ENCODE measurements at places on chromosomes 7 and 10.

DNA sequence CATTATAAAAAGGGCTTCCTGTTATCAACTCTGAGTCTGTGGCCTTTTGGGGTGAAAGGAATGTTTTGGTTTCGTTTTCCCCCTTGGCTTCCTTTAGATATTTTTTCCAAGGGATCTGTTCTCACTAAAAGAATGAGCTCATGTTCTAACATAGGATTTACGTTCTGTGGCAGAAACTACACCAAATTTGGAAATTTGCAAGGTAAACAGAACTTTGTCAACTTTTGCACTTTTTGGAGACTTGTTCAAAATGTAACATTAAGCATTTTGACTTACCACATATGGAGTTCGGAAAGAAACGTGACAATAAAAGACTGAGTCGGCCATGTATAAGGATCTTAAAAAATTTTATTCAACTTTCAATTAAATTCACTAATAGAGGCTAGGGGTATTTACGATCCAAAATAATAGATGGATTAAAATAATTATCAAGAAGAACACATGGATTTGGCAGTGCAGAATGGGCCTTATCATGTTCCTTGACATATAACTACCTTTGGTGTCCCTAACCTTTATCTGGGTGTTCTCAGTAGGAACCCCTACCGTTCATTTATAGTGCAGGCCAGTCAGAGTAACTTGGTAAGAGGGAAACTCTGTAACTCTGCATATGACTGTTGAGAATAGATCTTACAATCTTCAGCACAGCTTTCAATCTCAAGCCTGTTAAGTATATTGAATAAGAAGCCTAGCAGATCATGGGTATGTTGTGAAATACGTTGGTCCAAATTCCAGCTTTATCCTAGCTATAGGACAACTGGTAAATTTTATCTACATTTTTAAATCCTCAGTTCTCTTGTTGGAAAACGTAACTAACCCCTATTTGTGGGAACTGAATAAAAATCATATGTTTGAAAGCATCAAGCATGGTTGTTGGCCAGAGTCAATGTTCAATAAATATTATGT lies 11.8 kb downstream of the CPED1 start:
- DNase-seq, result no peak

DNA sequence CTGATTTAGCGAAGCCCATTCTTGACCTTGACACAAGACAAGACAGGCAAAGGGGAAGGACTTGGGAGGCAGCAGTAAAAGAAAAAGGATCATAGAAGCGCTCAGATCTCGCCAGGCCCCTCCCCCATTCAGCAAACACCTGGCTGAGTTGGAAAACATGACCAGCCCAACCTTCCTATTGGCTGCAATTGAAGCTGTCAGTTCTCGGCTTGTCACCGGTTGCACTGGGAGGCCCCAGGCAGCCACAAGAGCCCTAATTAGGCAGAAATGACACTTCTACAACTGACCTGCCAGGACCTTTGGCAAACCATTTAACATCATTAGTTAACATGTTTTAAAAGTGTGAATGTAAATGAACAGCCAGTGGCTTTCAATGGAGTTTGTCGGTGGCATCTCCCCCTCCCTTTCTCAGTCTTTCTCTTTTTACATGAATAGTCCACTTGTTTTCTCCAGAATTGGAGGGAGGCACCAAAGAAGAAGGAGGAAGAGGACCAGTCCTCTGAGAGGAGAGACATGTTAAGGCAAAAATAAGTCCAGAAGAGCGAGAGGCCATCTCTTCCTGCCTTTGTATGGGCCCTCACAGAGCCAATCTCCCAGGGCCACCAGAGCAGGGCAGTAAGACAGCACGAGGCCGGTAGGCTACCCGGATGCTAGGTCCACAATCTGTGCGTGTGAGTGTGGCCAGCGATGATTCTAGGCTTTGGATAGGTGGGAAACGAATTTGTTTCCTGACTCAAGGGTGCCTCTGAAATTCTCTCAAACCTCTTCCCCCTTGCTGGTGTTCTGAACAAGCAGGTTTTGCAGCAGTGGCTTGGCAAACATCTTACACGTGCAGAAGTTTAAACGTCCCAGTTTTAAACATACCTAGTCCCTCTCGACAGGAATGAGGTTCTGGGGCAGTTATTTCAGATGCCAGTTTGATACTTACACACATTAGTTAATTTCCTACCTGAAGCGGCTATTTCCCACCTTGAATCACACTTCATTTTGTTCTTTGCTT lies 15.0 kb upstream of the ENO4 start:
- DNase-seq, result no peak

- no peak for DNase-seq
Observed at GRCh38 chr10:75663947-75664664, 232.7 kb downstream of the LRMDA start.

DNA sequence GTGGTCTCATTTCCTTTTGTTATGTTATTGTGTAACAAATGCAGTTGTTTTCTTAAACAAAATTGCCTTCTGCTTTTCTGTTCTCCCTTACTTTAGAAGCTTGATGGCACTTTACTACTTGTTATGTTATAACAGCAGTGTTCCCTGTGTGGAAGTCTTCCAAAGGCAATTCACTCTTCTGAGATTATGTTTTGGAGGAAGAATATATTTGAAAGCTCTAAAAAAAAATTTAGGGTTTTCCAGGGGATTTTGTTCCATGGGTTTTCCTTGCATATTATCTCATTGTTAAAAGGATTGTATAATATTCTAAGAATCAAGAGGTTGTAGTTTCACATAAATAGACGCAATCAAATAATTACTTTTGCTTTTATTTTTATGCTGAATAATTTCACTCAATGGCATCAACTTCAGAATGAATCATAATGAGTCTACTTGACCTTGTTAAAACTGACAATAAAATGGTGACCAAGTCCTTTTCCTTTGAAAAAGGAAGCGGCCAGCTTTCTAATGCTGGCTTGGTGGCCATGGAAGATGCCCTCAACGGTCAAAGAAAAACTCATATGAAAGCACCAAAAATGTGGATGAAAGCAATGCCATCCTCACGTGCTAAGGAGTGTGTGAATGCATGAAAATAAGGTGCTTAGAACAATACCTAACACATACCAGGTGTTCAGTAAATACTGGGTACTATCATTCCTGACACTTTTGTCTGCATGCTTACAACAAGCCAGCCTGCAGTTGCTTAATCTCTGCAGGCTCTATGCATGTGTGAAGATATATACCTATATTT lies 92.4 kb upstream of the KLF6 start:
- DNase-seq, result no peak

DNA sequence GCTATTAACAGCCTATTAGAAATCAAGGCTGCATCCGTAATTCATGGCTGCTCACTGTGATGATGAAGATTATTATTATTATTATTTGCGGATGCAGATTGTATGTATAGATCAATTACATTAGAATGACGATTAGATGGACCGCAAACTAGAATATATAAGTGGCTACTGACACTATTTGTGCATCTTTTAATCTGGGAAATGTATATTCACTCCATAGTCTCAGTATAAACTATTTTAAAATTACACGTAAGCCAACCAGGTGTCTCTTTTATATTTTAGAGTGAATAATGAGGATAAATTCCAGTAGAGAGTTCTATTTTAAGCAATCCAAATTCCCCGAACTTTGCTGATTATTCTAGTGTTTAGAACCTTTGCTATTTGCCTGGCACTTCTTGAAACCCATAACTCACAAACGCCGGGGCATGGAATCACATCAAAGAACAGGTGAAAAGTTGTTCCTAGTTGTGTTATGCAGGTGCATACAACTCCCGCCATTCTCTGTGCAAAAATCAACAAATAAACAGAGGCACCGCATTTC lies 509 bp upstream of the ING3 start:
- no peak for DNase-seq

- DNase-seq, result no peak
Observed at GRCh38 chr7:46705386-46706255, 784.5 kb upstream of the IGFBP3 start.

DNA sequence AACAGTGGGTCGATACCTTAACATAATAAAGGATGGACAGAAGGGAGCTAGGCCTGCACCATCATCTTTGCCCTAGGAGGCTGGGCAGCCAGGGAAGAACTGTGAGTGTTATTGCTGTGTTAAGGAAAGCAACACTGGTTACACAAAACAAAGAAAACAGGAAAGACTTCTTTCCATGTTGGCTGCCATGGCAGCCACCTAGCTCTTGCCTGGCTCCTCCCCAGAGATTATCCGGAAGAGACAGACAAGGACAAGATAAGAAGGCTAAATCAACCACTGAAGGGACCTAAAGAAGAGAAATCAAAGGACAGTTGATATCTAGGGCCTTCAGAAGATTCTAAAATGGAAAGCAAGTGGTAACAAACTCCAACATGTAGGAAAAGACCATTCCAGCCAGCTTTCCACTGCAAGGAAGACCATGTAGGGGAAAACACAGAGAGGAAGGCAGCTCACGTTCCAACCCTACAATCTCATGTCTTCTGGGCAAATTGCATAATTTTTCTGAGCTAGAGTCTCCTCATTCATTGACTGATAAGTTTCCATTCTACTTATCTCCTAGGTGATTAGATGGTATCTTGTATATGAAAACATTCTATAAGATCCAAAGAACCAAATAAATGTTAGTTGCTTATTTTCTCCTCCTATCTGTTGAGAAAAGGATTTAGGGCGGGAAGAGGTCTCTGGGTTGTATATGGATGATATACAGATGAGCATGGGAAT lies 51.2 kb downstream of the SP8 start:
- no peak for DNase-seq

DNA sequence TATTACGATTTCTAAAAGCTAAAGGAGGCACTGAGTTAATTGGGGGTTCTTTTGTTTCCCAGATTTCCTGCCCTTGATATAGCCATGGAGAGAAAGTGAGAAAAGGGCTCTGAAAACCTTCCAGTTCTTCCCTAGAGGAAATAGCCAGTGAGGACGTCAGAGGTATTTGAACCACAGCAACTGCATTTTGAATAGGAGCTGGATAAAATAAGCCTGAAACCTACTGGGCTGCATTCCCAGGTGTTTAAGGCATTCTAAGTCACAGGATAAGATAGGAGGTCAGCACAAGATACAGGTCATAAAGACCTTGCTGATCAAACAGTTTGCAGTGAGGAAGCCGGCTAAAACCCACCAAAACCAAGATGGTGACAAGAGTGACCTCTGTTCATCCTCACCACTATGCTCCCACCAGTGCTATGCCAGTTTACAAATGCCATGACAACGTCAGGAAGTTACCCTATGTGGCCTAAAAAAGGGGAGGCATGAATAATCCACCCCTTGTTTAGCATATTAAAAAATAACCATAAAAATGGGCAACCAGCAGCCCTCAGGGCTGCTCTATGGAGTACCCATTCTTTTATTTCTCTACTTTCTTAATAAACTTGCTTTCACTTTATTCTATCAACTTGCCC lies 85.1 kb upstream of the FRMD4A start:
- no peak for DNase-seq

DNA sequence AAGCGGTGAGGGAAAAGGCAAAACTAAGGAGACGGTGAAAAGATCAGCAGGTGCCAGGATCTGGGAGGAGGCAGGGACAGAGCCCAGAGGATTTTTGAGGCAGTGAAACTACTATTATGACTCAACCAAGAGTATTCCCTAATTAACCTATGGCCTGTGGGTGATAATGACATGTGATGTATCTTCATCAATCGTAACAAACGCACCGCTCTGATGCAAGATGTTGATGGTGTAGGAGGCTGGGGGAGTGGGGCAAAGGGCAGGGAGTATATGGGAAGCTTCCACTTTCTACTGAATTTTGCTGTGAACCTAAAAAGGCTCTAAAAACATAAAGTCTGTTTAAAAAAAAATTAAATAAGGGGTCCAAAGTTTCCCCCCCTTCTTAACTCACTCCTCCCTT lies 25.5 kb upstream of the EZH2 start:
- no peak for DNase-seq

DNA sequence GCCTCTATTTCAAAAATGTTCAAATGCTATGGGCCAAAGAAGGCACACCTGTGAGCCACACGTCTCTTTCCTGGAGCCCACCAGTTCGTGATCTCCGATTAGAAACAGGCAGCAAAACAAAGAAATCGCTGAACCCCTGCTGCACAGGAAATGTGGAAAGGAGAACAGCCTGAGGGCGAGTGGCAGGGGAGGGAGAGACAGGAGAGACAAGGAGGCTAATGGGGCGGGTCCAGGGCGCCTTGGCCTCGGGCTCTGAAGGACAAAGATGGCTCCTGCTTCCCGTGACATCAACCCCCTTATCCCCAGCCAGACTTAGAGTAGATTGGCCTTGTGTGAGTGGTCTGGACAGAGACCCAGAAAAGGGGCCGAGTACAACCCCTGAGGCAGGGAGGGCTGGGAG lies 62.4 kb upstream of the DOCK1 start:
- DNase-seq, result no peak

- DNase-seq, result no peak
Observed at GRCh38 chr7:33432821-33433220, 303.5 kb downstream of the BBS9 start.

DNA sequence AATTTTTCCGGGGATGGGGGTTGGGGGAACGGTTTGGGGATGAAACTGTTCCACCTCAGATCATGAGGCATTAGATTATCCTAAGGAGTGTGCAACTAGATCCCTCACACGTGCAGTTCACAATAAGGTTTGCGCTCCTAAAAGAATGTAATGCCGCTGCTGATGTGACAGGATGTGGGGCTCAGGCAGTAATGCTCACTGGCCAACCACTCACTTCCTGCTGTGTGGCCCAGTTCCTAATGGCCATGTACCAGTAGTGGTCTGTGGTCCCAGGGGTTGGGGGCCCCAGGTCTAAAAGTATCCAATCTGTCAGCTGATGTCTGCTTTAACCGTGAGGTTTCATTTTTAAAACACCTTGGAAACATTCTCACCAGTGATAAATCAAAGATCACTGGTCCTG lies 2.2 kb downstream of the STN1 start:
- no peak for DNase-seq

- DNase-seq, result no peak
Observed at GRCh38 chr10:129766611-129767550, 197.2 kb downstream of the EBF3 start.

DNA sequence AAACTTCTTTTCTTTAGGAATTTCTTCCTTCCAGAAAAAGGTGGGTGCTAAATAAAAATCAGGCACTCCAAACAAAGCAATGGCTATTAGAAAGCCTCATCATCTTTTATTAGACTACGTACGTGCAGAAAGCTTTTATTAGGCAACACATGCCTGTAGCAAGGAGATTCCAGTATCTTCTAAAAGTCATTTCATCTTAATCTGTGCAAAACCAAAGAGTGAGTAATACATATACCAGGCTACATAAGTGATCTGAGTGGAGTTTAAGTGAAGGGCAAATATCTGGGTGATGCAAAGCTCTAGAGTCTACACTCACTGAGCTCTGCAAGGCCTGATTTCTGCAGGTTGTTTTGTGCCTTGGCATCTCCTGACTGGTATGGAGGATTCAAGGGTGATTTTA lies 231.7 kb downstream of the ELMO1 start:
- no peak for DNase-seq

DNA sequence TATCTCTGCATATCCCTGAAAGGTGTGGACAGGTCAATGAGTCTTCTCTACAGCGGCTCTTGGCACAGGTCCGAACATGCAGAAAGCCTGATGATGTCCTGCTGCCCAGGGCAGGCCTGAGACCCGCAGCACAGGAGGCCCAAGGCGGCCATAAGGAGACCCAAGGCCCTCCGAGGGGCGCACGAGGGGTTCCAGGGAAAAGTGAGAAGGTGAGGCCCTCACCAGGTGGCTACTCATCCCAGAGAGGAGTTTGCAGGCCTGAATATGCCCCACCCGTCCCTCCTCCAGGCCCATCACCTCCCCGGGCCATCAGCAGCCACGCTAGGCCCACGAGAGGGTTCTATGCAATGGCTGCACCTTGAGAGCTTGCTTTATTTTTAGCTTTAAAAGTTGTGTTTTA lies 173.4 kb upstream of the RHEB start:
- no peak for DNase-seq
